ENCODE measurements at places on chromosomes 5 and 9.
A peak's percentile ranks its signal among the peaks of the same experiment; 100 is the strongest.

DNA sequence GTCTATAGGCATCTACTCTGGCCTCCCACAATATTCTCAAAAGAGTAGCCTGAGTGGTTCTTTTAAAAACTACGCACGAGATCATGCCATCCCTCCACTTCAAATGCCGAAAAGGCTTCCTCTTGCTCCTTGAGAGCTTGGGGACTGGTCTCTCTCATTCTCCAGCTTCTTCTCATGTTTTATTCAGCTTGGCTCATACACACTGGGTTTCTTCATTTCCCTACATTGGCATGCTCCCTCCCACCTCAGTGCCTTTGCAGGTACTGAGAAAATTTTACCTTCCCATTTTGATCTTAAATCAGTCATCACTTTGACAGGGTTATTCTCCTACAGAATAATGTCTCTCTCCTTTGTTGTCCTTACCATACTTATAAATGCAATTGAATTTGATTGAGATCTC, 20.4 kb downstream of the PRLR start:
- no peak for DNase-seq

DNA sequence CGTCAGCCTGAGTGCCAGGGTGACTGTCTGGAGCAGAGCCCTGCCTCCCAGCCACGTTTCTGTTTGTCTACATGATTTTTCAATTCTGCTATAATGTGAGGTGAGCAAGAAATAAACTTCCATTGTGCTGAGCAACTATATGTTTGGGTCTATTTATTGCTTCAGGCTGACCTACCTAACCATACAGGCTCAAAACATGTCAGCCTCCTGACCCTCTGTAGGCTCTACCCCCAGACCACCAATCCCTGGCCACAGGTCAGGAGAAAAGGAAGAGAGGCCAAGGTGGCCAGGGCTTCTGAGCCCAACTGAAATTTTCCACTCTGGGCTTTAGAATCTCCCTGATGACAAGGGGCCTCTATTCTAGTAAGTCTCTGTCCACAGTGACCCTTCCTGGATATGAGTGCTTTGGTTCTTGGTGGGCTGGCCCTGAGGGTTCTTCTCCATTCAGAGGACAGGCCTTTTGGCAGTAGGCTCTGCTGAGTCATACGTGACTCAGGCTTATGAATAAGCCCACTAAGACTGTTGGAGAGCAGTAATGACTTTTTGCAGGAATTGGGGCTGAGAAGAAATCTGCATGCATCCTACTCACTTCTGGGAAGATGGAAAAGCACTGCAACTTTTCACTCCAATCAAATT, 117.2 kb upstream of the TBCA start:
- DNase-seq = peak; percentile 97

GRCh38 chr5:112257976-112258375, 161.1 kb downstream of the EPB41L4A start:
- no peak for DNase-seq

GRCh38 chr9:135283671-135284070, 195.9 kb upstream of the PPP1R26 start:
- DNase-seq = no peak

GRCh38 chr5:143685246-143685815, 126.6 kb upstream of the HMHB1 start:
- DNase-seq = peak; percentile 52

- peak; percentile 32 for DNase-seq
These were observed 4.6 kb downstream of the C5orf63 start for GRCh38 chr5:127068493-127069214.

- DNase-seq = no peak
These were observed 91.8 kb upstream of the GLRA1 start for GRCh38 chr5:152016421-152016820.

DNA sequence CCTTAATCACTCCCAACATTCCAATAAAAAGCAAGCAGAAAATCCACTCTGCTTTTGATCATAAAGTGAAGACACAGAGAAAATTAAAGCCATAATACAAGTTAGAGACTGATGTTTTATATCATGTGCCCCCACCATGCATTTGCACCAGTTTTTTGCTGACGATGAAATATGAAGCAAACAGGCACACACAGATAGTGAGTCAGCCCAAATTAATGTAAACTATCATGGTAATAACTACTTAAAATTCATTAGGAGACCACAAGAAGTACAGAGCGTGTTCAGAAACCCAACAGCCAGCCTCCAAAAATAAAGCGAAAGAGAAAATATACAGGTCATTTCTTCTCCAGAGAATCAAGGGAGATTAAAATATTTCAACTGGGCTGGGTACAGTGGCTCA, 46.4 kb upstream of the KDM4C start:
- peak; percentile 24 for DNase-seq

DNA sequence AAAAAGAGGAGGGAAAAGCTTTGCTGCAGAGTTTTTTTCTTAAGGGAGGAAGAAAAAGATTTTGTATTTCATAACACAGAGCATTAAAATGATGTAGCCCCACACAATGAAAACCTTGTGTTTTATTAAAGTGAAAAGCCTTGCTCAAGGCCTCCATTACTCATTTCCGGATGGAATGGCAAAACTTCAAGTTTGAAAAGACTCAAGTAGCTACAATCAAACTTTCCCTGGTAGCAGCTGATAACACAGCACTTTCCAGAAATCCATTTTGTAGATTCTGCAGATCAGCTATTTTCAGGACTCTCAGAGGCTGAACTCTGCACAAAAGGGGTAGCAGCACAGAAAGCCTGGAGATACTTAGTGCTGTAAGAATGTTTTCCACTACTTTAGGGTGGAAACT, 374.8 kb downstream of the NFIB start:
- DNase-seq = peak; percentile 89

GRCh38 chr5:107840161-107840560, 169.4 kb upstream of the EFNA5 start:
- DNase-seq = no peak

DNA sequence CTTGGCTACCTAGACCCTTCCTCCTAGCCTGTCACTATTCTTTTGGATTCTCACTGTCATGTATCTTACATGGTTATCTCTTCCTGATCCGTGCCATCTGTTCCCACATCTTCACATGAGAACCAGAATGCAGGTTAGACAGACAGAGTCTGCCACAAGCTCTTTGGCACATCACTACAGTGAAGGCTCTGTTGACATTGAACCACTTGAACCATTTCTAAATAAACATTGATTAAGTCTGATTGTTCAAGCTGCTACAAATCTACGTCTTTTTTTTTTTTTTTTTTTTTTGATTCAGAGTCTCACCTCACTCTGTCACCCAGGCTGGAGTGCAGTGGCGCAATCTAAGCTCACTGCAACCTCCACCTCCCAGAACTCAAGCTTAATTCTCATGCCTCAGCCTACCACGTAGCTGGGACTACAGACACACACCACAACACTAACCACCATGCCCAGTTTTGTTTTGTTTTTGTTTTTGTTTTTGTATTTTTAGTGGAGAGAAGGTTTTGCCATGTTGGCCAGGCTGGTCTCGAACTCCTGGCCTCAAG, 85.1 kb upstream of the LRRTM2 start:
- no peak for DNase-seq

GRCh38 chr5:96026406-96027041, 64.9 kb upstream of the ELL2 start:
- peak; percentile 89 for DNase-seq

GRCh38 chr9:107734256-107735013, 244.9 kb upstream of the KLF4 start:
- DNase-seq = peak; percentile 93

DNA sequence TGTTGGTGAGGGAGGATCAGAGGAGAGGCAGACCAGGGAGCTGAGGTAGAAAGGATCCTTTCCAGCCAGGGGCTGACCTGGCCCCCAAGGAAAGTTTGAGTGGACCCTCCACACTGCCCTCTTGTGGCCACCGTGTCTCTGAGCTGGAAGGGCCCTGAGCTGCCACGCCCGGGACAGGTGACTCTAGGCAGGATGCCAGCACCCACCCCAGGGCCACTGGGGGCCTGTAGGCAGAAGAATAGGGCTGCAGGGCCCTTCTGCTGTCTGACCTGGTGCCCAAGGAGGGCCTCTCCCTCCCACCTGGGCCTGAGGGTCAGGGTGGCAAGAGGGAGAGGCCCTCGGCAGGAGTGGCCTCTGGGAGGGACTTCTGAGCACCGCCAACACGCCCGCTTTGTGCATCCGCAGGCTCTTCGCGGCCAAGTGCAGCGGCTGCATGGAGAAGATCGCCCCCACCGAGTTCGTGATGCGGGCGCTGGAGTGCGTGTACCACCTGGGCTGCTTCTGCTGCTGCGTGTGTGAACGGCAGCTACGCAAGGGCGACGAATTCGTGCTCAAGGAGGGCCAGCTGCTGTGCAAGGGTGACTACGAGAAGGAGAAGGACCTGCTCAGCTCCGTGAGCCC, 76.8 kb downstream of the LMX1B start:
- DNase-seq = peak; percentile 37

DNA sequence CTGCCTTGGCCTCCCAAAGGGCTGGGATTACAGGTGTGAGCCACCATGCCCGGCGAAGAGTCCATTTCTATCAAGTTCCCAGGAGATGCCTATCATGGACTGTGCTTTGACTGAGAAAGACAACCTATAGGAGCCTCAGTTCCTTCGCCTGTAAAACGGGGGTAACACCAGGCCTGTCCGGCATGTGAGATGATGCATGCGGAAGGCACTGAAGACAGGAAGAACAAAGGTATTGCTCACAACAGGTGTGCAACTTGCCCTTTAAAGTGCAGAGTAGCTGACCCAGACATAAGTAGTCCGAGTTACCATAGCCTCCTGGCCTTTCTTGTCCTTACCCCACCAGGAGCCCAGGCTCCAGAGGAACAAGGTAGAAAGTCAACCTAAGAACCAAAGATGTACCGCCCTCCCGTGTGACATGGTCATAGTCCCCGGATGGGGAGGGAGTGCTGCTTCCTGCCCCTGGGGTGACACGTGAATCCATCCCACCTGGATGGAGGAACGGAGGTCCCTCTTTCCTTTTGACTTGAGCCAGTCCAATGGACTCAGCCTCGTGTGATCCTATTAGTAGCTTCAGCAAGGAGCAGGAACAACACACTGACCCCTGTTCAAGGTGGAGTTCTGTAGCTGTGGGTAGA, 60.3 kb downstream of the HSPA4 start:
- DNase-seq = no peak

DNA sequence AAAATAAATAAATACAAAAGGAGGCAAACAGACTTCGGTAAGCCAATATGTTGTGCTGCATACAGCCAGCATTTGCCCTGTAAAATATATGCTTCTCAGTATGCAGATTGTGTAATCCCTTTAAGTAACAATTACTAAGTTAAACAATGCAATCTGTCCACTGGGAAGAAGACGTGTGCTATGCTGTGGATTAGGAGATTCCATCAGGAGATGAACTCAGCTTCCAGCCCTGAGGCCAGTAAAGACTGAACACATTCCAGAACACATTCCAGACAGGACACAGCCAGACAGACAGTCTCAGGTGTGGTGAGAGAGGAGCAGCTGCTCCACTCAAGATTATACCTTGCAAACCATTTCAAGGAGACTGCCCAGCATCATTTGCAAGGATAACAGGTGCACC, 97.8 kb downstream of the MPDZ start:
- DNase-seq = peak; percentile 1

GRCh38 chr9:131642496-131643083, 97.3 kb downstream of the PRRT1B start:
- DNase-seq = no peak

GRCh38 chr5:133108481-133108921, 56.7 kb downstream of the HSPA4 start:
- DNase-seq = no peak

- DNase-seq = peak; percentile 44
These were observed 66.1 kb downstream of the FBXL17 start for GRCh38 chr5:108315829-108316228.

- peak; percentile 76 for DNase-seq
These were observed 60.2 kb downstream of the FBXO38 start for GRCh38 chr5:148443998-148444397.

- no peak for DNase-seq
These were observed 80.1 kb downstream of the SPTLC1 start for GRCh38 chr9:92035146-92035545.

GRCh38 chr5:33966805-33967204, 17.7 kb downstream of the SLC45A2 start:
- DNase-seq = no peak

DNA sequence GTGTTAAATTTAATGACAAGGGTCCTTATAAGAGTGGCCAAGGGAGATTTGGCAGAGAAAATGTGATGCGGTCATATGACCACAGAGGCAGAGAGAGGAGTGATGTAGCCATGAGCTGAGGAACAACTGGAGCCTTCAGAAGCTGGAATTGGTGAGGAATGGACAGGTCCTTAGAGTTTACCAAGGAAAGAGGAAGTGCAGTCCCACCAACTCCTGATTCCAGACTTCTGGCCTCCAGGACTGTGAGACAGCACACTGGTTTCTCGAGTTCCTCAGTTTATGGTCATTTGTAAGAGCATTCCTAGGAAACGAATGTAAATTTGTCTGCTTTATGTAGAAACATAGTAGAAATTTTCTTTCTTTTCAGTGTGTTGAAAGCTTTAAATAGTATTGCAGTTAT, 410.1 kb downstream of the CDH18 start:
- no peak for DNase-seq

DNA sequence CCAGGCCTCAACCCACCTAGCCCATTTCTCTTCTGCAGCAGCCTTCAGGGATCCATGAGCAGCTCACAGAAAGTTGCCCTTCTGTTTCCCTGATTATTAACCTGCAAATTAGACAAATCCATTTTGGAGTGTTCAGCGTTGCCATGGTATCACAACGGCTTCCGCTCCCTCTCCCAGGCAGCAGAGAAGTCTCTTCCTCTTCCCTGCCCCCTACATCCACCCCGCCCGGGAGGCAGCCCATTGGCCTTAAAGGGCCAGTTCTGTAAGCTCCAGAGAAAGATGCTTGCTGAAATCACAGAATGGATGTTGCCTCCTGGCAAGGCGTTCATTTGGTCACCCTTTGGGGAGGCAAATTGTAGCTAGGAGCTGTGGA, 47.7 kb upstream of the BOD1 start:
- peak; percentile 24 for DNase-seq

DNA sequence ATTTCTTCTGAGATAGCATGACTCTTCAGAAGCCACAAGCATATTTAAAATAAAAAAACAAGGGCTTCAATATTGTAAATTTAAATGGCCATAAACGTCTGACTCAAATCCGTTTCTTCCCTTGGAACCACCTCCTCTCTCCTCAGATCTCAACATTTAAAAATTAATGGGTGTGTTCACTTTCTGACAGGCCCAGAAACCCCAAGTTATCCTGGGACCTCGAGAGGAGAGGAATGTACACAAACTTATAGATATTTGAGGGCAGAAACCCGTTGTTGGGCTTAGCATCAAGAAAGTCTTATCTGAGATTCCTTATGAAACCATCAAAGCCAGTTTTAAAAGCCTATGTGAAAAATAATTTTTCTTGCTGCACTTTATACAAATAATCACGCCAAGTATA, 29.2 kb downstream of the MLLT3 start:
- DNase-seq = no peak

- DNase-seq = no peak
These were observed 31.9 kb downstream of the FAM219A start for GRCh38 chr9:34426347-34427074.

GRCh38 chr5:144465441-144465840, 294.8 kb downstream of the KCTD16 start:
- DNase-seq = no peak

All from GM23248 (cell line).